SHP77 treated with DMSO at 0.1 percent for 48 hours (cell line): ENCODE measurements at places on chromosomes 6 and 20.

DNA sequence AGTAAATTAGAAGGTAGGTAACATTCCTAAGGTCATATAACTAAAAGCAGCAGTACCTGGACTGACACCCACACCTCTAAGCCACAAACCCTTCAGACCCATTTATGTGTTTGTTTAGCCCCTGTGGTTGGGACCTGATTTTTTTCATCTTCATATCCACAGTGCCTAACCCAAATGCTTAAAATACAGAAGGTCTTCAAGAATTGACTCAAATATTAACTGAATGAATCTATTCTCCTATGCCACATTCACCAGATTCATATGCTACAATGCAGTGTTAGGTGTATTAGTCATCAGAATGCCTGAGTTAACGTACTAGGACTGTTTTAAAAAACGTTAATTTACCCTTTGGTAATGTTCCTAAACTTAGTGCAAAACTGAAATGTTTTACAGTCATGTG lies 124.8 kb downstream of the AHI1 start:
- DNase-seq, result no peak

- DNase-seq, result no peak
Observed at GRCh38 chr20:45061244-45061643, 39.7 kb downstream of the KCNS1 start.

DNA sequence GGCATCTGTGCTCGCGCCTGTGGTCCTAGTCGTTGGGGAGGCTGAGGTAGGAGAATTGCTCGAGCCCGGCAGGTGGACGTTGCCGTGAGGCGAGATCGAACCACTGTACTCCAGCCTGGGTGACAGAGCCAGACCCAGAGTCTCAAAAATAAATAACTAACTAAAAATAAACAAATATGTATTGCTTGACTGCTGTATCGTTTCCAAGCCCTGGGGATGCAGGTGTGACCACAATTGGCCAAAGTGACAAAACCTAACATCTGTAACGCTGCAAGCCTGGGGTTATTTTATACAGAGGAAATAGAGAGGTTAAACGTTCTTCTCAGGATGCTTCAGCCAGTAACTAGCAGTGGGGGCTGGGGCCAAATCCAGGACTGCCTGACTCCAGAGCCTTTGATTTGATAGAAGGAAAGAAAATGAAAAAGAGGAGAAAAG lies 1.9 kb upstream of the SRSF3 start:
- no peak for DNase-seq

- no peak for DNase-seq
Observed at GRCh38 chr6:110589865-110590513, 113.6 kb upstream of the SLC22A16 start.

DNA sequence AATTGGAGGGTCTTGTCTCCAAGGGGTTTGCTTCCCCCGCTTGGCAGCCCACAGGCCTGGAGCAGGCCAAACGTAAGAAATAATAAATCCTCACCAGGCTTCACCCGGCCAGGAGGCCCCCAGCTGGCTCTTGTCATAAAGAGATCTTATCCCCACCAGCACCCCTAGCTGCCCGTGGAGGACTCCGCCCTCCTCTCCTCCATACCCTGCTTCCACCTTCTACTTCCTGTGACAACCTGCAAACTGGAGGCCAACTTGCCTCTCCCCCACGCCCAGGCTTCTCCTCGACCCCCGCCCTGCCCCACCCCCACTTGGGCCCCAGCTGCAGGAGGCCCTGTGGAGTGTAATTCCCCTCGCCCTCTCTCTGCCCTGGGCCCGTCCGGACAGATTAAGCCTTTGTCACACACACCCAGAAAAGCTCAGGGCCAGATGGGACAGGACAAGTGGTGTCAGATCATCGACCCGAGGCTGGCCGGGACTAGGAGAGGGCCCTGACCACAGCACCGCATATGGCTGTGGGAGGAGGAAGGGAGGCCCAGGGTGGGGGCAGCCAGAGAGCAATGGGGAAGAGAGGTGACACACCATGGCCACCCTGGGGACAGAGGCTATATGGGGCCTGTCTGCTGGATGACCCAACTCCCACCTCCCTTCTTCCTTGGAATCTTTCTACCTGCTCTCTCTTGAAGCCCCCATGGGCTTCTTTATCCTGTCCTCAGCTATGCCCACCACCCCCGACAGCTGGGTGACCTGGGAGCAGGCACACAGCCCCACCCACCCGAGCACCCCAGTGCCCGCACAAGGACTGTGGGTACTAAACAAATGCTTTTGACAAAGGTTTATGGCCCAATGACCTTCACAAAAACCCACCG lies 3.9 kb downstream of the NOL4L start:
- no peak for DNase-seq

DNA sequence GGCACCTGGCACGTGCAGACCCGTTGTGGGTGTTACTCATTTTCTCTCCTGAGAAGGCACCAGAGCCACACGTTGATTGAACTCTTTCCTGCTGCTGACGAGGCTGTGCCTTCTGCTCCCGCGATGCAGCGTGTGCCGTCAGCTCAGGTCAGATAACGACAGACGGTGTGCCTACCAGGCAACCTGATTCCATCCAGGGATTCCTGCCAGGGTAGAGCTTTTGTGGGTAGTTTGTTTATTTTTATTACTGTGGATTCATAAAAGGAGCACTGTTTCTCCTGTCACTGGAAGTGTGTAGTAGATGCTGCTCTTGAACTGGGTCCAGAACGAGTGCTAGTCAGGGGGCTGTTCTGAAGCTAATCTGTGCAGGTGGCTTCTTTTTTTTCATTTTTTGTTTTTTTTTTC lies 20.7 kb downstream of the PRPF6 start:
- no peak for DNase-seq

DNA sequence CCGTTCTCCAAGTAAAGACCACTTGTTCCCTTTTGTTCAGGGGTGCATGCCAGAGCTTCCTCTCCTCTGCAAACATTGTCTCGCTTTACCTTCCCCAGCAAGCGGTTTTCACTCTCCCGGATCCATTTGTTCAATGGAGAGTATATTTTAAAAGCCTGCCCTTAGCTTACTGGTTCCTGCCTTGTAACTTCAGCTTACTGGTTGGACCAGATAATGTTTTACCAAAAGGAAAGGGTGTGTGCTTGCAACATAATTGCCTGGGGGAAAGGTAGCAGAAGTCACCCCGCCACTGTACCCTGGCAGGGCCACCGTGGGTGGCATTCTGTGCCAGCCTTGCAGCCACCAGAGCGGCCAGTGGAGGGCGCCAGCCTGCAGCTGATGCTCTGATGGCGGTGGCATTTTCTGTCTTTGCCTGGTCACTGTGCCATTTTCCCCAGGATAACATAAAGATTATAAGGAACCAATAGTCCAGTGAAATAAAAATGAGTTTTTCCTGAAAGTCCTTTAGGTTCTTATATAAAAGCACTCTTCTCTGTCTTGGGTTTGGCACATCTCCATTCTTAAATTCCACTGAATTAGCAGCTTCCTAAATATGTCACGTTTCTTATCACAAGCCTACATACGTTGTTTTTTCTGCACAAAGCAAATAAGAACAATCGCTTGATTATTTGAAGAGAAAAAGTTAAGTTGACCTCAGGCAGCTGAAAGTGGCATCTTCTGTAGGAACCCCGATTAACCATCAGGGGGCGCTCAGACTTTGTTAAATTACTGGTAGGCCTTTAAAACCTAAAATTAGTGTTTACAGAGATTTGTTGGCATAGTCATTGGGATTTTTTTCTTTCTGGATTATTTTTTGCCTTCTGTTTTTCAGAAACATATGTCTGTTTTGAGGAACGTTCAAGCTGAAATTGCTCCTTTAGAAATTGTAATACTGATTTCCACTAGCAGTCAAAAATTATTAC lies 67.4 kb upstream of the XRN2 start:
- peak; percentile 59 for DNase-seq

- DNase-seq, result no peak
Observed at GRCh38 chr6:140438346-140438735, 1063.9 kb upstream of the CITED2 start.

GRCh38 chr6:121695329-121695728 lies 259.9 kb downstream of the GJA1 start:
- no peak for DNase-seq

DNA sequence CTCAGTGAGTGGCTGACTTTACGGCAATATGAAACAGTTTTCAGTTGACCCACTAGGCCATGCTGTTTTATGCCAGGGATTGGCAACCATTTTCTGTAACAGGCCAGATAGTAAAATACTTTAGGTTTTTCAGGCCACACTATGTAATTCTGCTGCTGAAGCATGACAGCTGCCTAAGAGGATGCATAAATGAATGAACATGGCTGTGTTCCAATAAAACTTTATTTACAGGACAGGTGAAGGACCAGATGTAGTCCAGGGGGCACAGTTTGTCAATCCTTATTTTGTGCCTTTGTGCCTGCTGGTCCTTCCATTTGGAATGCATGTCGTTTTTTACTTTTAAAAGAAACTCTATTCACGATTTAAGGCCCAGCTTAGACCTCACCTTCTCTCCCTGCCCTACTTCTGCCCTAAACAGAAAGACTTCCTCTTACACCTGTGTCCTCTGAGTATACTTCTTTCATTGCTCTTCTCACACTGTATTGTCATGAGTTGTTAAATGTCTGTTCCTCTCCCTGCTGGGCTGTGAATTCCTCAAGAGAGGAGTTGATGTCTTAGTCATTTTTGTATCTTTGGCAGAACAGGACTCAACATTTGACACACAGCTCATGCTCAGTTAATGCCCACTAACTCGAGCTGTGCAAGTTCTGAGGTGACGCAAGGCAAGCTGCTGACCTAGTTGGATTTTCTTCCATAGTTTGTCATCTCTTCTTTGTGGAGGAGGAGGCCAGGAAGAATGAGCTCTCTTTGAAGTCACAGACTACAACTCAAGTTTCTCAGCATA lies 90.1 kb upstream of the MAP7 start:
- no peak for DNase-seq

DNA sequence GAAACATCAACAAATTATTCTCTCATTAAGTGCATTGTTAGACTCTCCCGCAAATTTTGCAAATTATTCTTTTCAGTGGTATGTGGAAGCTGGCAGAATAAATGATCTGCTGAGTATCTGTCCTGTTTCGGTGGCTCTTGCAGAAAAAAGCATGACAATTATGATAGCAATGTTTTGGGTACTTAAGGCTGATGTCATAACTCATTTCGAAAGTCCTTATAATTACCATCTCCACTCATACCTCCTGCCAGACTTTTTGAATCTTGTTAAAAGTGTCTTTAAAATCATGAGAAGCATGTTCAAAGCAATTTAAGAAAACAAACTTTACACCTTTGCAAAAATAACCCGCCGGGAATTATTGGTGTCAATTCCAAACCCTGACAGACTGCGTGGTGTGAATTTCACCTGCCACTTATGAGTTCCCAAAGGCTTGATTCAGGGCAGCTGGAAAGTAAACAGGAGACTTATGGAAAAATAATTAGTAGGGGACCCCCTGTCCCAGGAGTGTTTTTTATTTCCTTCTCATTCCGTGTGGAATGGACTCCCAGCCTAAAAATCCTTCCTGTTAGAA lies 87.6 kb upstream of the E2F3 start:
- DNase-seq, result no peak

- no peak for DNase-seq
Observed at GRCh38 chr6:84379142-84379541, 151.7 kb upstream of the CEP162 start.
